Posterior cingulate gyrus (tissue), 11 donors: ENCODE measurements at places on chromosomes 12 and 14.

DNA sequence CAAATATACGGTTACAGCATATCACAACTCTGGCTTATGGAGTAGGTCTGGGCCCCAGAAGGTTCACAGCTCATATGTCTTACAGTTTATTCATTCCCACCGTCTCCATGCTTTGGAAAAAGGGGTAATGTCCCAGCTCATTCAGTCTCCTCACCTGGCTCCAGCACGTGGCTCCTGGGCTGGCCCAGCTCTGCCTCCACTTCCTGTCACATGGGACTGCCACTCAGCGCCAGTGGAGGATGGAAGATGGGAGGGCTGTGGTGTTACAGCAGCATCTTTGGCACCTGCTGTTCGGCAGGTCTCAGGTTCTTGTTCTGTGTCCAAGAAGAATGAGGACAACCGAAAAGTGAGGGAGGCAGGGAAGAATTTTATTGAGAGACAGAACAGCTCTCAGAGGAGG, 216.3 kb upstream of the ATXN7L3B start:
- no peak for DNase-seq

- no peak for DNase-seq
These were observed 10.3 kb downstream of the KRT7 start for GRCh38 chr12:52243259-52243855.

DNA sequence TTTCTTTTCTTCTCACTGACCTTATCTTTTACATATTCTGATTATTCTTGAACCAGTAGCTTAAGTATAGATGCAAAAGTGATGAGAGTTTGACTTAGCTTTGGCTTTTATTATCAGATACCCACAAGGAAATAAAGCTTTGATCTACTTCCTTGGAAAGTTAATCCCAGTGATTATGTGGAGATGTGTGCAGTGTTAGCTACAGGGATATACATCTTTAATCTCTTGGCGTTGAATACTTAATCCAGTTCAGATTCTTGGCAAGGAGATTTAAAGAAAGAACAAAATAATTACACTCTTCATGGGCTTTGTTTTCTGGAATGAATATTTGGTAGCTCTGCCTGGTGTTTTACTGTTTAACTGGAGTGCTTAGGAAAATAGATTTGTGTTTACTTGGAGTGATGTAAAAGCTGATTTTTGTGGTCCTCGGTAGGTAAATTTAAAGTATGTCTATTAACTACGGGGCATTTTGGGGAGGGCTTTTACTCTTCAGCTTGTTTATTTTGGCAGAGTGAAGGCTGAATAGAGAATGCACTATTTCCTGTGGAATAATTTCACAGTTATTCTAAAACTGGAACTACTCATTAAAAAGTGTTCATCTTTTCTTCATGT, 150.1 kb upstream of the LRIG3 start:
- no peak for DNase-seq

DNA sequence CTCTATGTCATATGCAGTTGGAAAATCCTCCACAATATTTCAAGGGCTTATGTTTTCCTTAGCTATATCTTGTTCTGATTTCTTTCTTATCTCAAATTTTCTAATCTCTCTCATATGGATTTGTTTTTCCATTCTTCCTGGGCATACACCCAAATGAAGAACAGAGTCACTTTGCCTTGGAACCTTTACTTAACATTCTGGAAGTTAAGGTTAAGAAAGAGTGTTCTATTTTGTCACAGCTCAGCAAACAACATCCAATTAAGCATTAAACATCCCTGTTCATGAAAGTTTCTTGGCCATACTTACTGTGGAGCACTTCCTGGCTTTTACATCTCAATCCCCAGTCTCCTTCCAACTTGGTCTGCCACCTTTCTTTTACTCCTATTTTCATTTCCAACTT, 5.3 kb downstream of the NAV3 start:
- DNase-seq: no peak

- no peak for DNase-seq
These were observed 67.2 kb downstream of the TTC9 start for GRCh38 chr14:70708717-70709570.

- peak; percentile 63 for DNase-seq
These were observed at the start of gene DIO2 for GRCh38 chr14:80211153-80212022. Gene DIO2 (minus strand): TSS chr14:80211504. CDS start chr14:80211472, 32 bp downstream.

DNA sequence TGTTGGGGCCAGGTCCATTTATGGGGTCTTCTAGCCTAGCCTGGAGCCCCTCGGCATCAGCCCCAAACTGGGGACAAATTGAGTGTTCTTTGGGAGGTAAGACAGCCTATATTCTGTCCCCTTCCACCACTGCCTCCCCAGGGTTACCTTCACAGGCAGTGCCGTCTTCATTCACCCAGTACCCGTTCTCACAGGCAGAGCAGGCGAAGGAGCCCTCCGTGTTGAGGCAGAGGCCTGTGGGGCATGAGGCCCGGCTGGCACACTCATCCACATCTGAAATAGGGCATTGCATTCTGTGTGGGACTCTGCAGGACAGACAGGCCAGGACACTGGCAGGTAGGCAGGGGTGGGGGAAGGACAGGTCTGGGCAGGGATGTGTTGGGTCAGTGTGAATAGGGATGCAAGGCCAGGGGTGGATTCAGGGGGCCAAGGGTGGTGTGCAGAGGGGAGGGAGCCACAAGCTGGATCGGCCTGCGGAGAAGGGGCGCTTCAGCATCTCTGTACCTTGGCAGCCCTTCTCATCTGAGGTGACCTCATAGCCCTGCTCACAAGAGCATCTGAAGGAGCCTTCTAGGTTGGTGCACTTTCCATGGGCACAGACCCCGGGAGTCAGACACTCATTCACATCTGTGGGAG, 16.1 kb downstream of the ISCA2 start:
- DNase-seq: no peak

- DNase-seq: no peak
These were observed 8.4 kb downstream of the GSC start for GRCh38 chr14:94761348-94761996.

GRCh38 chr12:108853981-108854446, 3.4 kb downstream of the SSH1 start:
- no peak for DNase-seq

GRCh38 chr12:23098110-23098509, 473.1 kb downstream of the ETNK1 start:
- DNase-seq: no peak

DNA sequence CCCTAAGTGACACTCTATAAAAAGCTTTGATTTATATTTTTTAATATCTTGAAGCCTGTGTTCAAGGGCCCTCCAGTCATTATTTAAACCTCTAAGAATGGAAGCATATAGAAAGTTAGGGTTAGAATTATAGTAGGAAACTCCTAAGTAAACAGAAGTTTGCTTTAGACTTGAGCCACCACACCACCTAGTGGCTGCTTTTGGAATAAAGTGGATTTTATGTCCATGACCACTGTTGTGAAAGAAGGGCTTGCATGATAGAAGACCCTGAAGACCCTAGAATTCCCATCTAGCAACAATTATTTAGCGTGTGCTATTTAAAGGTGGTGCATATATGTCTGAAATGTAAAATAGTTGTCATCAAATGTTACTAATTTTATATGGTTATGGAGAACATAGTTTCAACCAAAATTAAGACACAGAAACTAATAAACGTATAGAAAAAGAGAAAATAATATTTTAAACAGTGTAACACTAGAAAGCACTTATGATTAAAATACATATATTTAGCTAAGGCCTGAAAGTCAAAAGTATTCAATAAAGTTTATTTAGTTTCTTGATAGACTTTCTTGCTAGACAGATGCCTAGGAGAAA, 21.3 kb downstream of the LRRIQ1 start:
- peak; percentile 21 for DNase-seq

- no peak for DNase-seq
These were observed 102.4 kb upstream of the METAP2 start for GRCh38 chr12:95371571-95371970.

DNA sequence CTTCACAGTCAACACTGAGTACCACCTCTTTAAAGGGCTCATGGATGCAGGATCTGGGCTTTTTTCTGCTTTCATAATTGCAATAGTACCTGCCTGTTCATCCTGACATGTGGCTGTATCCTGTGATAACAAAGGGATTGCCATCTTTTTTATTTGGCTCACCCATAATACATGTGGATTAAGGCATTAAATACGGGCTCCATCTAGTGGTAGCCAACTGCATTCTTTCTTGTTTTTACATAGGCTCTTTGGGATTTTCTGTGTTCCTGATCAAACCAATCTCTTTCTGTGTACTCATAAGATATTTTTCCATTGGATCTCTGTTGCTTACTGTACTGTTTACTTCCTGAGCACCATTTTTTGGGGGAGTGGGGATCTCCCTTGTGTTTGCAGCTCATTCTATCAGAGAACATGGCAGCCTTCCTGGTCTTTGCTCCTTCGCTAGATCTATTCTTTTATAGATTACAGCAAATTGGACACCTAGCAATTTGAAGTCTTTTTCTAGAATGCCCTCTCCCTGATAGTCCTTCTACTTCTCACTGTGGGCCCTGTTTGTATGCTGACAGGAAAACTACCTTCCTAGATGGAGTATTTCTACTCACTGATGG, 723.4 kb upstream of the MDGA2 start:
- DNase-seq: no peak

GRCh38 chr12:4353785-4354208, 25.7 kb downstream of the FGF23 start:
- DNase-seq: no peak

DNA sequence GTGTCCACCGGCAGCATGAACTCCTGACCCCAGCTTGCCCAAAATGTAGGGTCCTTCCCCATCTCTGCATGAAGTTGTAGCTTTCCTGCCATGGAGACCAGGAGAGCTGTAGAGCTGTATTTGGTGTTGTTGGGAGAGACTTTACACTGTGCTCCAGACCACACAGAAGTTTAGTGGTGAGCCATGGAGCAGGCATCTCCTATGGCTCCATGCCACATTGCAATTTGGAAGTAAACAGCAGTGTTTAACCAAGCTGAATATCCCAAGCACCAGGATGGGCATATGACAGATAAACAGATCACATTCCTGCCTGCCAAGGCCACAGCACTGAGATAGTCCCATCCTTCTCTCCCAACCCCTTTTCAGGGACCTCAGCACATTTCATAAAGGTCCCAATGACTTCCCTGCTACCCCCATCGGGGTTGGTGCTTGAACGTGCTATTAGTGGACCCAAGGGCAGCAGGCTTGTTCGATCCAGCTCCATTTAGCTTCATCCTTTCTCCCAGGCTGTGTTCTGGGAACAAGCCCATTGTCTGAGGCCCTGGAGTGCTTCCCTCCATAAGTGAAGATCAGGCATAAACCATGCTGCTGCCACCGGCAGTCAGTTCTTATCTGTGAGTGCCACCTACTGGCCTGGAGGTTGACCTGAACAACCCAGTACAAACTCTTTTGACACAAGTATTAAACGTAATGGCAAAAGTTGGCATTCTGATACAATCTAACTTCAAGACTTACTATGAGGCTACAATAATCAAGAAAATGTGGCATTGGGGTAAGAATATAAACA, 172.3 kb upstream of the ATXN7L3B start:
- DNase-seq: no peak

DNA sequence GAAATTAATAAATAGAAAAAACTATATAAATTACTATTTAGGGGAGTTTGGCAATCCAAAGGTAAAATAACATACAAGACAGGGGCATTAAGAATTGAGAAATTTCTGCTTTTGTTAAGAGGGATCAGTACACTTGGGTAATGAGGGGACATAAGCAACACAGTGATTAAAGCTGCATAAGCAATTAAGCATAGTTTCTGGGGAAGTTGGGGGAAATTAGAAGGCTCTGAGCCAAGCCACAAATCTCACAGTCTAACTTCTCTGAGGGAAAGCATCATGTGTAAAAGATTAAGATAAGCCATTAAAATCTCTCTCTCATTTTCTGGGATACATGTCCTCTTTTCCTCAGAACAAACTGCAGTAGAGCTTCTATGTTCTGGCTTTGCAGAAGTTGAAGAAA, 533.9 kb upstream of the LRFN5 start:
- DNase-seq: no peak

GRCh38 chr12:53096759-53097158, 708 bp upstream of the IGFBP6 start:
- no peak for DNase-seq

DNA sequence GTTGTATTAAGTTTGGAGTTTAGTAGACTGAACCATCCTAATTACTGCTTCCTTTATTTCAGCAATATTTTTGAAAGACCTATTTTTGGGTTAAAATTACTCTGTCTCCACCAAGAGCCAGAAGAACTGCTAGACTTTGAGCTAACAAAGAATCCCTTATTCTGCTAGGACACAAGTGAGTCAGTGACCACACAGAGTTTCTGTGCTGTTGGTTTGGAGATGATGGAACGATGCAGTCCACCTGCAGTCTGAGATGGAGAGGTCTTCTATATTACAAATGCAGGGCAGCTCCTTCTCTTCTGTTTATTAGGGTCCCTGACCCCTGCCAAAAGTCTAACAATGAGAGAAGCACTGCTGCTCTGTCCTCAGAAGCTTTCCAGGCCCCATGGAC, 6.7 kb upstream of the STXBP6 start:
- no peak for DNase-seq

DNA sequence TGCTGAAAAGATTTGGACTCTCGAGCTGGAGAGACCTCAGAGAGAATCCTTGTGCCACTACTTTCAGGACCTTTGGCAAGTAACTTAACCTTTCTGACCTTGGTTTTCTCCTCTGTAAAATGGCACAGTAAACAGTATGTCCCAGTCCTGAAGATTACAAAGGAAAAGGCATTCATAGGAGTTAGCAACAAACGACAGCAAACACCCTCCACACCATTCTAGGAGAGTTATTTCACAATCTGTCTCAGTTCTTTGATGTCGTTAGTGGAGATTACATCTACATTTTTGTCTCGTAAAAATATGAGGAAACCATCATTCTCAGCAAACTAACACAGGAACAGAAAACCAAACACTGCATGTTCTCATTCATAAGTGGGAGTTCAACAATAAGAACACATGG, 205.7 kb downstream of the ITPR2 start:
- no peak for DNase-seq

DNA sequence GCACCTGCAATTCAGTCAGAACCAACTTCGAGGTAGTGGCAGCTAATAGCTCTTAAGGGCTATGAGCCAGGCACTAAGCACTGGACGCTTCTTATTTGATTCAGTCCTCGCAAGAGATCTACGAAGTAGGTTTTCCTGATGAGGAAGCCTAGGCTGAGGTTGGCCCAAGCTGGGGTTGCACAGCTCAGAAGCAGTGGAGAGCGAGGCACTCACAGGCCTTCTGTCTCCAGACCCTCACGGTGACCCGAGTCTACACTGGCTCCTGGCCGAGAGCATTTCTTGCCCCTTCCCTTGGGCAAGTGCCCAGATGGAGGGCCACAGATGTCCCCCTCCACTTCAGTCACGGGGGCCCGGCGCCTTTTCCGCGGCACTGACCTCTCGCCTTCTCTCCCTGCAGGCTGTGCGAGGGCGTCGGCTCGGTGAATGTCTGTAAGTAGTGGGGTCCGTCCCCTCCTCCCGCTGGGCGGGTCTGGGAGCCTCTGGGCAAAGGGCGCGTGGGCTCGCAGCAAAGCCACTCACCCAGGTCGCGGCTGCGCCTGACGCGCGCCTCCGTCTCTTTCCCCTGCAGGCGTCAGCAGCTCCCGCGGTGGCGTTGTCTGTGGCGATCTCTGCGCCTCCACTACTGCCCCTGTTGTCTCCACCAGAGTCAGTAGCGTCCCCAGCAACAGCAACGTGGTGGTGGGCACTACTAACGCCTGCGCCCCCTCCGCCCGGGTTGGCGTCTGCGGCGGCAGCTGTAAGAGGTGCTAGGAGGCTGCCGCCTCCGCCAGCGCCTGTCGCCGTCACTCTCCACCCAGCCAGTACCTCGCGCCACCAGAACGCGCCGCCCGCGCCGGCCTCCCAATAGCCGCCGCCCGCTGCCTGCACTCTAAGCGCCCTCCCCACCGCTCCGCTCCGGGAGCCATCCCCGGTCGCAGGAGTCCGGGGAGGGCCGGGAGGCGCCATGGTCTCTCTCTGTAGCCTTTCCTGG, 13.1 kb downstream of the KRT83 start:
- peak; percentile 96 for DNase-seq
